ENCODE measurements at places on chromosomes 16 and 17. TPM values are rescaled to one million over a fixed set of nuclear protein-coding genes. Genes with fewer than 3 reads are reported as not detected.

DNA sequence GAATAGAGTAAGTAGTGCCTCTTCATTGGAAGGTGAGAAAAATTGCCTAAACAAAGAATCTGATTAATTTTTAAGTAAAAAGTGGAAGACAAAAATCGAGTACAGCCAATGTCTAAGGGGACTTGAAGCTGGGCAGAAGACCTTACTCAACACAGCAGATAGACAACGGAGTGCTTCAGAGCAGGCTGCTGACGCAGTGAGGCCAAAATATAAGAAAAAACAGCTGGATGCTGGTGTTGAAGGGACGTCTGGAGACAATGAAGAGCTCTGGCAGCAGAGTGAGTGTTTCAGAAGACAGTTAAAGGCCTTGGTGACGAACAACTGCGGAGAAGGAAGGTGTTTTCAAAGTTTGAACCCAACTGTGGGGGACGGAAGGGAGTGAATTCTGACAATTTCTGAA is 169.8 kb downstream of the MRTFB start:
- DNase-seq: no peak

GRCh38 chr16:50403491-50403890 is 34.7 kb upstream of the BRD7 start:
- no peak for DNase-seq

DNA sequence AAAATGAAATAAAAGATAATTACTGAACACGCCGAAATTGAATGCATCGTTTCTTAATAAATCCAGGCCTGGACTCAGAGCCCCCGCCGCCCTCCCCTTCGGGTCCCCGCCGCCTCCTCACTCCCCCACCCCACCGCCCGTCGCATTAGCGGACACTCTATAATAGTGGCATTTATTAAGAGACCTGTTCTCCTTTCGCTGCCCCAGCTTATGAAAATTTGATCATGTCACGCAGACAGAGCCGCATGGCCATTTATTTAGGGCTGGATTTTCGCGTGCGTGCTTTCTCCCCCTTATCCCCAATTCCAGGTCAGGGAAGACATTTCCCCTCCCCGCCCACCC is 6.3 kb upstream of the HOXB2 start:
- DNase-seq: no peak

Gene LGALS3BP
- total RNA-seq: 82.8 TPM

Measured in right lobe of liver (tissue), 6 donors.